ENCODE measurements at places on chromosomes 6 and 20. TPM values are rescaled to one million over a fixed set of nuclear protein-coding genes. Genes with fewer than 3 reads are reported as not detected.

OR2J3 gene
- not detected for total RNA-seq

DNA sequence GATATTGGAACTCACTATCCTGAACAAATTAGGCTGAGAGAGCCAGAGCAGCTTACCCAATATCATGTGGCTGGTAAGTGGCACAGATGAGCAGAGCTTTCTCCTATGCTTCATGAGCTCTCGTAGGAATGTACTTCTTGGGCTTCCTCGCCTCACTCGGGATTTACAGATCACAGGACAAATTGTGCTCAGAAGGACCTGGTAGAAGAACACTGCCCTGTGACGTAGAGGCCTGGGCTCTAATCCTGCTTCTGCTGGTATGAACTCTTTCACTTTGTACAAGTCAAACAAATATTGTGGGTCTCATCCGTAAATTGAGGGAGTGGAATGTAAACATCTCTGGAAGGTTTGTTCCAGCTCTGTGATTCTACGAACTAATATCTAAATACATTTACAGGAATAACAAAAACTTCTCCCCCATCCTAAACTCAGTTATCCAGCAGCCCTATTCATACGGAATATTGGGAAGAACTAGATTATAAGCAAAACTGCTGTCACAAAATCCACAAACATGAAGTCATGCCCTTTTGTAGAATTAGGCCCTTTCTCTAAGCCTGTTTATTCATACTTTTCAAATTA lies 187.6 kb downstream of the CLIC5 start:
- peaks cover 25% of the 10 kb centered on the region for H3K36me3 ChIP-seq
- H3K4me3 ChIP-seq: no peak overlapping the region
- peaks cover 47% of the 10 kb centered on the region for H3K4me1 ChIP-seq
- DNase-seq: no peak
- H3K27ac ChIP-seq: no peak overlapping the region

GRCh38 chr6:154613137-154613676 lies 102.7 kb upstream of the CNKSR3 start:
- no peaks in the 10 kb centered on the region for H3K27me3 ChIP-seq
- H3K4me1 ChIP-seq: no peaks in the 10 kb centered on the region
- no peaks in the 10 kb centered on the region for H3K36me3 ChIP-seq
- H3K4me3 ChIP-seq: no peak overlapping the region

TAPBP gene
- total RNA-seq: 243 TPM

GRCh38 chr6:40340196-40340595 lies 247.0 kb downstream of the LRFN2 start:
- DNase-seq: no peak
- H3K27me3 ChIP-seq: peaks cover 2% of the 10 kb centered on the region
- H3K36me3 ChIP-seq: no peaks in the 10 kb centered on the region
- H3K4me1 ChIP-seq: no peaks in the 10 kb centered on the region

CCN6 gene
- not detected for total RNA-seq

MAP1LC3A gene
- 8.9 TPM for total RNA-seq

- H3K4me1 ChIP-seq: peaks cover 36% of the 10 kb centered on the region
- peaks cover 19% of the 10 kb centered on the region for H3K36me3 ChIP-seq
- no peak overlapping the region for H3K4me3 ChIP-seq
- H3K27ac ChIP-seq: no peak overlapping the region
Observed at GRCh38 chr6:30349421-30350177, 4.6 kb downstream of the RPP21 start.

SRSF12 gene
- total RNA-seq: not detected

COL9A3 gene
- total RNA-seq: not detected

DNA sequence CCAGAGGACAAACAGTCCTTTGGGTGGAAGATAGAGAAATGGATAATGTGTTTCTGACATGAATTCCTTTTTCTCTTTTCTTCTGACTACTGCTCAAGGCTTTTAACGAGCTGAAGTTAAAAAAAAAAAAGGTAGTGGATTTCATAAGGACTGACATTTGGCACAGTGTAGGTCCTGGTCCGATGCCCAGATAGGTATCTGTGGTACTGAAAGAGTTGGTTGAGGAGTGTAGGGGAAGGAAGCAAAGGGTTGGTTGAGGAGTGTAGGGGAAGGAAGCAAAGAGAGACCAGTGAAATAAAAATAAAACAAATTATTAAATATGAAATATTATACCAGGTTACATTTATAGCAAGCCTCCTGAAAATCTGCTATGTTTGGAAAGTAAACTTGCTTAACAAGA lies 11.8 kb downstream of the UTRN start:
- H3K27me3 ChIP-seq: no peaks in the 10 kb centered on the region
- H3K4me1 ChIP-seq: peaks cover 7% of the 10 kb centered on the region
- H3K4me3 ChIP-seq: no peak overlapping the region
- no peak for DNase-seq
- H3K27ac ChIP-seq: no peak overlapping the region
- peaks cover 27% of the 10 kb centered on the region for H3K36me3 ChIP-seq

GRCh38 chr6:141988954-141989705 lies 143.6 kb upstream of the GJE1 start:
- DNase-seq: peak; percentile 24
- H3K36me3 ChIP-seq: no peaks in the 10 kb centered on the region
- no peak overlapping the region for H3K27ac ChIP-seq
- no peaks in the 10 kb centered on the region for H3K27me3 ChIP-seq

- no peak for DNase-seq
- peaks cover 51% of the 10 kb centered on the region for H3K4me1 ChIP-seq
- H3K27me3 ChIP-seq: no peaks in the 10 kb centered on the region
- H3K4me3 ChIP-seq: peak overlapping the region; percentile 91
- peaks cover 48% of the 10 kb centered on the region for H3K36me3 ChIP-seq
- peak overlapping the region; percentile 77 for H3K27ac ChIP-seq
Observed at GRCh38 chr20:46688151-46689081, 828 bp downstream of the TP53RK start.

CASS4 gene
- 13.2 TPM for total RNA-seq

DNA sequence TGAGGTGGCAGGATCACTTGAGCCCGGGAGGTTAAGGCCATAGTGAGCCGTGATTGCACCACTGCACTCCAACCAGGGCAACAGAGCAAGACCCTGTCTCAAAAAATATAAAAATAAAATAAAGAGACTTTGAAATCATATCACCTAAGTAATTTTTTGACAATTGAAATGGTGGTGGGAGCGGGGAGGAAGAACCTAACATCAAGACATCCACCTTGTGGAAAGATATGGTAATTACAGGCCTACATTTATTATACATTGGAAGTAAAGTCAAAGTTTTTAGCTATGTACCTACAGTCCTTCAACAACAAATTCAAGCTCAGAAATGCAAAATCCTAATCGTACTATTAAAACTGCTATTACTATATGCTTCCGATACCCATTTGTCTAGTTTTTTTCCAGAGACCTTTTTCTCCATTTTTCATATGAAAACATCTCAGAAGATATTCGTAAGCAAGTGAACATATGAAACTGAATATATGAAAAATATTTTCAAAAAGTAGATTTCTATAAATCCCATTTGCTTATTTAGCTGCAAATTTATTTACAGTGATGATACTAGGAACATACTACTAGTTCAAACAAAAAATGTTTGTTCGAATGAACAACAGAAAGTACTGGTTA lies 83.3 kb downstream of the SYCP2 start:
- no peaks in the 10 kb centered on the region for H3K4me1 ChIP-seq
- no peak overlapping the region for H3K4me3 ChIP-seq
- no peaks in the 10 kb centered on the region for H3K36me3 ChIP-seq
- DNase-seq: no peak

DNA sequence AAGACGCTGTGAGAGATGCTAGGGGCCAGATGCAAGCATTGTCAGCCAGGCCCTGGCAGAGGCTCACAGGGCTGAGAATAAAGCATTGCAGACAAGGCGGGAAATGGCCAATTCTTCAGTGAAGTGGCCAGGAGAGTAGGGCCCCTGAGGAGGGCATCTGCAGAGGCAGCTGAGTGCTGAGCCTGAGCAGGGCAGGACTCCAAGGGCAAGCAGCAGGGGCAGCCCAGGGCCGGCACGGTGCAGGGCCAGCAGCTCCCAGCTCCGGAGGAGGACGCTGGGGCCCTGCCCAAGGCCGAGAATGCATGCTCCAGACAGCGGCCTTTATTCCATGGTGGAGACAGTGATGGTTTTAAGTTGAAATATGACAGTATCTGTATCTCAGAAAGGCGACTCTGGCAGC lies 305.5 kb downstream of the FOXC1 start:
- H3K4me1 ChIP-seq: peaks cover 14% of the 10 kb centered on the region
- H3K27ac ChIP-seq: no peak overlapping the region
- DNase-seq: no peak
- no peaks in the 10 kb centered on the region for H3K27me3 ChIP-seq
- no peaks in the 10 kb centered on the region for H3K36me3 ChIP-seq
- no peak overlapping the region for H3K4me3 ChIP-seq

DNA sequence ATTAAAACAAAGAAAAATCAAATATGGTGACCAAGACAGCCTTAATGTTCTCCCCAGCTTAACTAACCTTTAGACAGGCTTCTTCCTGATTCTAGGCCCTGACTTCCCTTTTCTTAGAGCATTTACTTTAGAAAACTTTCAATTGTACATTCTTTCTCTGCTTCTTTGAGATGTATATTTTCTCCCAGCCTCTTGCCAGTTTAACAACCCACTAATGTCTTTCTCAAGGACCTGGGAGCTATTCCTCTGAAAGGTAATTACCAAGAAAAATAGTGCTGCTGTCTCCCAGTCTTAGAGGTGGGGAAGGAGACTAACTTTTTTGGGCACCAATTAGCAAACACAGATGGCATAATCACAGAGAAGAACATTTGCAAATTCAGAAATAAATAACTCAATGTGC lies 62.8 kb upstream of the KCNQ5 start:
- H3K27ac ChIP-seq: no peak overlapping the region
- DNase-seq: no peak
- no peaks in the 10 kb centered on the region for H3K36me3 ChIP-seq
- H3K4me3 ChIP-seq: no peak overlapping the region
- peaks cover 4% of the 10 kb centered on the region for H3K27me3 ChIP-seq

GRCh38 chr6:87825821-87826221 lies 123.8 kb upstream of the AKIRIN2 start:
- peaks cover 4% of the 10 kb centered on the region for H3K27me3 ChIP-seq
- H3K27ac ChIP-seq: no peak overlapping the region
- H3K4me3 ChIP-seq: no peak overlapping the region
- no peaks in the 10 kb centered on the region for H3K36me3 ChIP-seq
- peaks cover 14% of the 10 kb centered on the region for H3K4me1 ChIP-seq

DNA sequence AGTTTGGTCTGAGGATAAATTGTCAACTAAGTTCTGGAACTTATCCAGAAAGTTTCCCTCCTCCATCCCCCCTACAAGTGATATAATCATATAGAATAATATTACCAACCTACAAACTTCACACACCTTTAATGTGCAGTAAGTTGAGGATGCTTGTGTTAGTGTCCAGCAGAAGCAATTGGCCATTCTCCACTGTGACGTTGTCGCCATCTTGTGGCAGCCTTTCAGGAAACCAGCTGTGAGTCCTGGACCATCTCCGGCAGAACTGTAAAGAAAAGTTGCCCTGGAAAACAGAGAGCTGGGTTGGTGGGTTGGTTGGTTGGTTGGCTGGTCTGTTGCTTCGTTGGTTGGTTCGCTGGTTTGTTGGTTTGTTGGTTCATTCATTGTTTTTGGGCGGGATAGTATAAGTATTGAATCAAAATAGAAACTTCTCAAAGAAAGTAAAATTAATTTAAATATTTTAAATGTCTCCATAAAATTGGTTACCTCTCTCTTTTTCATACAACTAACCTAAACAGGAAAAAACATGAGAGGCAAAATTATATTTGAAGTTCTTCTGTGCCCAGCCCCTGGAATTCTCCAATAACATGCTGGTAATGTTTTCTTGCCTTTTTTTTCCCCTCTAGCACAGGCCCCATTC lies 127.5 kb downstream of the PKHD1 start:
- peaks cover 3% of the 10 kb centered on the region for H3K27me3 ChIP-seq
- no peak overlapping the region for H3K27ac ChIP-seq
- peak; percentile 55 for DNase-seq
- H3K4me3 ChIP-seq: no peak overlapping the region
- H3K36me3 ChIP-seq: no peaks in the 10 kb centered on the region

ARMC12 gene
- 0.40 TPM for total RNA-seq

- no peak for DNase-seq
- no peak overlapping the region for H3K4me3 ChIP-seq
- no peak overlapping the region for H3K27ac ChIP-seq
- no peaks in the 10 kb centered on the region for H3K4me1 ChIP-seq
- no peaks in the 10 kb centered on the region for H3K36me3 ChIP-seq
Observed at GRCh38 chr6:4281341-4282293, 146.2 kb upstream of the ECI2 start.

PARD6B gene
- 4.3 TPM for total RNA-seq

- no peaks in the 10 kb centered on the region for H3K4me1 ChIP-seq
- H3K27me3 ChIP-seq: peaks cover 3% of the 10 kb centered on the region
- H3K4me3 ChIP-seq: no peak overlapping the region
Observed at GRCh38 chr6:46990031-46990644, 52.0 kb downstream of the ADGRF1 start.

SLC17A1 gene
- not detected for total RNA-seq

OPN5 gene
- not detected for total RNA-seq

RALGAPB gene
- total RNA-seq: 31.3 TPM

DNA sequence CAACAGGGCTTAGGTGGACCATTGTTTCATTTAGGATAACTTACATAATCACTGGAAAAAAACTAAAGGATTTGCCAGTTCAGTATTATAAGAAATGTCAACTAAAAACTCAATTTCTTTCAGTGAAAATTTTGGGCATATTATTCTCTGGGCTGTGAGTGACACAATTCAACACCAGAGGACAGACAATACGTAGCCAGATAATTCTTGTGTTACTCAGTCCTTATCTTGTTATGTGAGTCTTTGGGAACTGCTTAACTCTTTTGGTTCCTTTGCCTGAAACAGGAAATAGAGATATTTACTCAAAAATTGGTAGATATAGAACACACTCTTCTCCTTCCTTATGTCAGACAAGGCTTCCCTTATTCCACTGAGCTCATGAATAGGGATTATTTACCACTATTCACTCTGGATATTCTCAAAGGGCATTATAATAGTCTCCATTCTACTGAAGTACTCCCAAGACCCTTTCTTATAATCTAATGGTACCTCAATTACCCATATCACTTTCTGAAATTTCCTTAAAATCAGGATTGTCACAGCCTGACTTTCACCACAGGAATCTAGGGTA lies 4.9 kb upstream of the BEND6 start:
- DNase-seq: no peak
- H3K27me3 ChIP-seq: peaks cover 71% of the 10 kb centered on the region
- peaks cover 16% of the 10 kb centered on the region for H3K4me1 ChIP-seq
- H3K36me3 ChIP-seq: no peaks in the 10 kb centered on the region
- H3K4me3 ChIP-seq: no peak overlapping the region
- H3K27ac ChIP-seq: no peak overlapping the region

- no peaks in the 10 kb centered on the region for H3K27me3 ChIP-seq
- no peak overlapping the region for H3K27ac ChIP-seq
- no peaks in the 10 kb centered on the region for H3K36me3 ChIP-seq
Observed at GRCh38 chr20:60512443-60512842, 554.2 kb downstream of the CDH26 start.

- no peaks in the 10 kb centered on the region for H3K36me3 ChIP-seq
- no peaks in the 10 kb centered on the region for H3K4me1 ChIP-seq
- no peak for DNase-seq
- no peaks in the 10 kb centered on the region for H3K27me3 ChIP-seq
Observed at GRCh38 chr6:50076431-50076830, 26.7 kb upstream of the DEFB112 start.

GRCh38 chr6:43814865-43815264 lies 44.9 kb downstream of the VEGFA start:
- DNase-seq: no peak
- H3K36me3 ChIP-seq: no peaks in the 10 kb centered on the region
- H3K27me3 ChIP-seq: peaks cover 8% of the 10 kb centered on the region
- H3K4me1 ChIP-seq: peaks cover 13% of the 10 kb centered on the region
- no peak overlapping the region for H3K27ac ChIP-seq

- H3K27ac ChIP-seq: no peak overlapping the region
- peaks cover 14% of the 10 kb centered on the region for H3K27me3 ChIP-seq
- no peaks in the 10 kb centered on the region for H3K36me3 ChIP-seq
- no peak for DNase-seq
- no peak overlapping the region for H3K4me3 ChIP-seq
- peaks cover 18% of the 10 kb centered on the region for H3K4me1 ChIP-seq
Observed at GRCh38 chr20:62874964-62875344, 13.3 kb upstream of the TCFL5 start.

Measured in activated CD4-positive, alpha-beta memory T cell treated with anti-CD3 and anti-CD28 coated beads, Interleukin-2, amount 10 ng/mL, durations not matched to agents 7 days and 5 days (primary cell).